Putamen (tissue), 1 donor: ENCODE measurements at places on chromosomes 3 and 15.

DNA sequence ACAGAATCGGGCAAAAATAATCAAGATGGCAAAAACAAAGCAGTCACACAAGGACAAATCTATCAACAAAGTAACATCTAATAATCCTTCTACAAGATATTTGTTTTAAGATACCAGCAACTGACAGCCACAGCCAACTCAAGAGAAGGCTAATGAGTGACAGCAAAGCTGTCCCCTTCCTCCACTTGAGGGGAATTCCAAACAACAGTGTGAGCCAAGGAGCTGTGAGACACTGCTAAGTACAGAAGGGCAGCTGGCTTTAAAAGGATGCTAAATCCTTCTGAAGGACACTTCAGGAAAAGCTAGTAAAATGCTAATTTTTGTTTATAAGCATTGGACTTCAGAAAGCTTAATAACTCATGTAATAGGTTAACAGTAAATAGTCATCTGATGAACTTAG is 120.3 kb upstream of the GOLGA8J start:
- no peak for DNase-seq

GRCh38 chr15:42727750-42728381 is 9.1 kb downstream of the CDAN1 start:
- no peak for DNase-seq

- no peak for DNase-seq
These were observed 30.6 kb downstream of the SLC6A11 start for GRCh38 chr3:10846657-10846975.

- no peak for DNase-seq
These were observed 56.7 kb upstream of the BLM start for GRCh38 chr15:90660195-90660998.

DNA sequence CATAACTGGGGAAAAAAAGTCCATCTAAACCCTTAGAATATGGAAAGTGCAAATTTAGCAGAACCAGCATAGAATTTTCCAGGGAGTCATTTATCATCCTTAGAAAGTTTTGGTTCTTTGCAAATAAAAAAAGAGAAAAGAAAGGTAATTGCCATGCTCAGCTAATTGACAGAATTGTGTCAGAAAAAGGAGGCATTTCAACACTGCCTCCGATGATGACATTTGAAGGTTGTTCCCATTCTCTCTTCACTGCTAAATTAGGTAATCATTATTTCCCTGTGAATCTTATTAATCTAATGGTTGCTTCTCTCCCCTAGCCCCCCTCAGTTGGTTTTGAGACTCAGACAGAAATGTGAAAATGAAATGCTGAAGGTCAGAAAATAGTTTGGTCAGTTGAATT is 139.2 kb downstream of the PDCD6IP start:
- DNase-seq, result peak; percentile 67

DNA sequence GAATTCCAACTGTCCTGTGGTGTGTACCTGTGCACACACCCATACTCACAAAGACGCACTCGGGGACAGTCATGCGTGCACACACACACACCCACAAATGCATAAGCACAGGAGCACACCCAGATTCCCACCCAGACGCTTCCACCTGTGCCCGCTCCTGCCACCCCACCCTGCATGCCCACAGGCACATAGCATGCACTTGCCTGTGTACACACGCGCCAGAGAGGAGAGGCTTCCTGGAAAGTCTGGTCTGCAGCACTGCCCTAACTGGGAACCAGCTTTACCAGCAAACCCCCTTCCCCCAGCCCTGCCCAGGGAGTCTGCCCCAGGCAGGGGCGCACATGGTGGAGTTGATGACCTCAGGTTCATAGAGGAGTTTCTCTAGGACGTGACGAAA is 246.2 kb downstream of the UACA start:
- no peak for DNase-seq

DNA sequence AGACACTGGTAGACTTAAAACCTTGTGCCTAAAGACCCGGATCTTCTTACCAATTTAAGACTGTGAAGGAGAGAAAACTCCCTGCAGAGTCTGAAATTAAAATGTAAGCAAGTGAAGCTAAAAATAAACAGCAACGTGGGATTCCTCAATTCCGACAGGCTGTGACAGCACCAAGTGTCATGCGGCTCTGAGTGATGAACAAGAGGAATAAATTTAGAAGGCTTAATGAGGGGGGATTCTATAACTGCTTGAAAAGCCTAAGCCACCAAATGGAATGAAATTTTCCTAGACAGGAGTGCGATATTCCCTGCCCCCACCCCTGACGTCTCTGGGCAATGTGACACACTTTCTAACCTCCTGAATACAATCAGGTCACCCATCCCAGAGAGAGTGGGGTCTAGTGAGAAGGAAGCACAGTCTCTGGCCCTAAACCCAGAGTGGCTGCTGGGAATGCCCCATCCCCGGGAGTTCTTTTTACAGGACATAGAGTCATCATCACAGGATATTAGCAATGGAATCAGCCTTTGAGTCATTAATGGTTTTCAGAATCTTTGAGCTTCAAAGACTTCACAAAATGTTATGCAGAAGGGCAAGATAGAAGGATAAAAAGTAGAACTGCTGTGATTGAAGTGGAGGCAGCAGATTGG is 114.3 kb downstream of the EDEM1 start:
- DNase-seq, result peak; percentile 51

DNA sequence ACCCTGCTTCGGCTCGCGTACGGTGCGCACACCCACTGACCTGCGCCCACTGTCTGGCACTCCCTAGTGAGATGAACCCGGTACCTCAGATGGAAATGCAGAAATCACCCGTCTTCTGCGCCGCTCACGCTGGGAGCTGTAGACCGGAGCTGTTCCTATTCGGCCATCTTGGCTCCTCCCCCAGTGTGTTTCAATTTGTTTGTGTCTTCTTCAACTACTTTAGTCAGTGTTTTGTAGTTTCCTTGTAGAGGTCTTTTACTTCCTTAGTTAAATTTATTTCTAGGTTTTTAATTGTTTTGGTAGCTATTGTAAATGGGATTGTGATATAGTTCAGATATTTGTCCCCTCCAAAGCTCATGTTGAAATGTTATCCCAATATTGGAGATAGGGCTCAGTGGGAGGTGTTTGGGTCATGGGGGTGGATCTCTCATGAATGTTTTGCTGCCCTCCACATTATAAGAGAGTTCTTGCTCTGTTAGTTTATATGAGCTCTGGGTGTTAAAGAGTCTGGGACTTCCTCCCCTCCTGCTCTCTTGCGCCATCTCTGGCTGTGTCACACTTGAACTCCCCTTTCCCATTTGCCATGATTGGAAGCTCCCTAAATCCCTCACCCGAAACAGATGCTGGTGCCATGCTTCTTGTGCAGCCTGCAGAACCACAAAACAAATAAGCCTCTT is 304.4 kb downstream of the DOCK3 start:
- DNase-seq, result no peak

DNA sequence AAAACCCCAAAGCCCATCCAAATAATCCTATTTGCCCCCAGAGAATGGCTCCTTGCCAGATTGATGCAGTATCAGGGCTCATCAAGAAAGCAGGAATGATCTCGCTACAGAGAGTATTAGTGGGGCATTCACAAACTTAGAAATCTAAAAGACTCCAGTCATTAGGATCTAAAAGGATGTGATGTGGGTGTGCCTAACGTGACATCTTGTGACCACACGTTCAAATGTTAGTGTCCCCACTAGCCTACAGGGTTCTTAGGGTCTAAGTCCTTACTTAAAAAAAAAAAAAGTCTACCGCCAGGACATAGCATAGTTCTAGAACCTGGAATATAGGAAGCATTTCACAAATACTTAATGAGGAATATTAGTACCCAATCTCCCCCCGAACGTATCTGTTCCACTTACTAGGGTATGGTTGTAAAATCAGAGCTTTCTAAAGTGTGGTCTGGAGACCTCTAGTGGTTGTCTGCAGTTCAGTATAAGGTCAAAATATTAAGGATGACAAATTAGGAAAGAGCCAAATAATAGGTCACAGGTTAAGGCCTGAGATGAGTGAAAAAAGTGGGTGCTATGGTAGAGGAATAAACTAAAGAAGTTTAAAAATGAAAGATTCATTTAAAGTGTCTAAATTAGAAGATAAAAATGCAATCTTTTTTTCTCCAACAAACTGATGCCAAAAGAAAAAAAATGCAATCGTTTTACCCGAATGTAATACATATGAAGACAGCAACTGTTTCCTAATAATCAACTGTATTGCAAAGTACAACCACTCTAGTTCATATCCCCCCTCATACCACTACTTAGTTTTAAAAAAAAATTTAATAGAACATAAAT is 4.2 kb upstream of the CHRM5 start:
- no peak for DNase-seq

- DNase-seq, result peak; percentile 79
These were observed 12.0 kb downstream of the MESD start for GRCh38 chr15:80977627-80978036.
